Stimulated activated CD8-positive, alpha-beta memory T cell treated with anti-CD3 and anti-CD28 coated beads, Interleukin-7, amount 100 ng/mL, for 4 hours (primary cell): ENCODE measurements at places on chromosomes 4 and X.

GRCh38 chr4:24209131-24209530, 319.3 kb upstream of the PPARGC1A start:
- no peak for DNase-seq

DNA sequence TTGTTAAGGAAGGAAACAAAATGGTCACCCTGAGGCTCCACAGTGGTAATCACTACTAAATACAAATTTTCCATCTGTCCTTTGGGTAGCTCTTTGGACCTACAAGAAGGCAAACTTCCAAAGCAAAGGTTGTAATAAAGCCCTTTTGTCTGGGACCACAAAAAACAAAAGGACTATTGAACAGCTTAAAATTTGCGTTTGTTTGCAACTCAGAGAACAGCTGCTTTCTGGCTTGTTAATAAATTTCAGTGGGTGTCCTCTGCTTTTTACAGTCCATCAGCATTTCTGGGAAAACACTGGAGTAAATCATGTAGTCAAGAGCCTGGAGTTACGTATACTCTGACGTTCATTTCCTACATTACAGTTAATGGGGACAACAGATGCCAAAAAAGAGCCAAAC, 439.7 kb upstream of the DIAPH2 start:
- DNase-seq: no peak

DNA sequence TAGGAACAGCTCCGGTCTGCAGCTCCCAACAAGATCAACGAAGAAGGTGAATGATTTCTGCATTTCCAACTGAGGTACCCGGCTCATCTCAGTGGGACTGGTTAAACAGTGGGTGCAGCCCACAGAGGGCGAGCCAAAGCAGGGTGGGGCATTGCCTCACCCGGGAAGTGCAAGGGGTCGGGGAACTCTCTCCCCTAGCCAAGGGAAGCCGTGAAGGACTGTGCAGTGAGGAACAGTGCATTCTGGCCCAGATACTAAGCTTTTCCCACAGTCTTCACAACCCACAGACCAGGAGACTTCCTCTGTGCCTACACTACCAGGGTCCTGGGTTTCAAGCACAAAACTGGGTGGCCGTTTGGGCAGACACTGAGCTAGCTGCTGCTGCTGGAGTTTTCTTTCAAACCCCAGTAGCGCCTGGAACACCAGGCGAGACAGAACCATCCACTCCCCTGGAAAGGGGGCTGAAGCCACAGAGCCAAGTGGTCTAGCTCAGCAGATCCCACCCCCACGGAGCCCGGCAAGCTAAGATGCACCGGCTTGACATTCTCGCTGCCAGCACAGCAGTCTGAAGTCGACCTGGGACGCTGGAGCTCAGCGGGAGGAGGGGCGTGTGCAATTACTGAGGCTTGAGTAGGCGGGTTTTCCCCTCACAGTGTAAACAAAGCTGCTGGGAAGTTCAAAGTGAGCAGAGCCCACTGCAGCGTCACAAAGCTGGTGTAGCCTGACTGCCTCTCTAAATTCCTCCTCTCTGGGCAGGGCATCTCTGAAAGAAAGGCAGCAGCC, 84.6 kb downstream of the THOC2 start:
- no peak for DNase-seq

DNA sequence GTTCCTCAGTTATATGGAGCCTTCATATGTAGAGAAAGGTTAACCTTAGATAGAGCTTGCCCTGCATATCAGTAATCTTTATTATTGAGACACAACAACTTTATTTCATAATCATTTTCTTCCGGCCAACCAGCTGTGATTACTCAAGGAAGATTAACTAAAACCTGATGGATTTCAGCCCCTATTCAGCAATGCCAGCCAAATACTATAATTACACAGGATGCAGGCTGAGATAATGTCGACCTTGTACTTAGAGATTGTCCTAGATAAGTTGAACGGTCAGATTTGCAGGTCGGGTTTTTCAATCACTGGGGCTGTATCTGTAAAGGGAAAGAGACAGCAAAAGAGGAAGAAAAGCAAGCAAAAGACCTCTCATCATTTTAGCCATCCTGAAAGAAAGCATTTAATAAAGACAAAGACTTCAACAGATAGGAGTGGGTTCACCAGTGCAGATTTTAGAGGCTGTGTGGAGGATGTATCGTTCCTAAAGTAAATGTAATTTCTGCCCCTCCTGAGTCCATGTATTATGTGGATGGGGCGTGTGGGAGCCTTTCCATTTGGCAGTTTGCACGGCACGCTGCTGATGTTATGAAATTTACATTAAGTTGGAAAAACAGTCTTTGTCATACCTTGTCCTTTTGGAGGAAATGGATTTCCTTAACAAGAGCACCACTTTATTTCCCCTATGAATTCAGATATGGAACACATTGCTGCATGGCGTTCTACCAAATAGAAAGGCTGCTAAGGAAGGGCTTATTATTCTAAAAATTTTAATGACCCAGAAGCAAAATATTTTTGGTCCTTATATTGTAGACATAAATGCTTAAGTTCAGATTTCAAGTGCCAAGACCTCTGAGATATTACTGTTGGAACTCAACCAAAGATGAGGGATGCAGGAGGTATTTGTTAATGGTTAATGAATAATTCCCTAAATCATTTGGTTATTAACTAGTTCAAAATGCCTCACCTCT, 496.7 kb downstream of the SPRY1 start:
- no peak for DNase-seq

DNA sequence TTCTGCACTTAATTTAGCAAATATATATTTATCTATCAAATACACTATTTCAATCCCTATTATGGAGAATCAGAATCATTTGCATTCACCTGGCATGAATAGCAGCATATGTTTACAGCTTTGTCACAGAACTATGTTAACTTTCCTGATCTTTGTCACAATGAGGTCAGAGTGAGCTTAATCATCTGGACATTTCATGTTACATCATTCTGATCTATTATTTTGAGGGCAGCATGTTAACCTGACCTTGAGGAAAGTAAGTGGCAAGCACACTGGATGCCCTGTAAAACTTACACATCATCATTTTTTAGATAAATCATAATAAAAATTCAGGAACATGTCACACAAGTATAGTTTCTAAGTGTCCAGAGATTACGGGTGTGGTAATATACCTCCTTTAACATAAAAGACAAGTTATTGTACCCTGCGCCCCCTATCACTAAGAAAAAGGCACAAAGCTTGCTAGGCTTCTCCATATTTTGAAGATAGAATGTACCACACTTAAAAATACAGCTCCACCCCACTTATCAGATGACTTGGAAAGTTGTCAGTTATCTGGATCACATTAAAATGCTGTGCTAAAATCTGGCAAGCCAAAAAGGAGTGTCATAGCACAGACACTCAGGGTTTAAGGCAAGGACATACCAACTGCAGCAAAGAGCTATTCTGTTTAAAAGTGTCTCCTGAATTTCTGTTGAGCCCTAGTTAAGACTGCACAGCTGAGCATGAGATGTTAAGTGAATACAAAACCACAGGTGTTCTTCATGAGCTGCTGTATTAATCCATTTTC, 182.7 kb upstream of the FAT4 start:
- no peak for DNase-seq

DNA sequence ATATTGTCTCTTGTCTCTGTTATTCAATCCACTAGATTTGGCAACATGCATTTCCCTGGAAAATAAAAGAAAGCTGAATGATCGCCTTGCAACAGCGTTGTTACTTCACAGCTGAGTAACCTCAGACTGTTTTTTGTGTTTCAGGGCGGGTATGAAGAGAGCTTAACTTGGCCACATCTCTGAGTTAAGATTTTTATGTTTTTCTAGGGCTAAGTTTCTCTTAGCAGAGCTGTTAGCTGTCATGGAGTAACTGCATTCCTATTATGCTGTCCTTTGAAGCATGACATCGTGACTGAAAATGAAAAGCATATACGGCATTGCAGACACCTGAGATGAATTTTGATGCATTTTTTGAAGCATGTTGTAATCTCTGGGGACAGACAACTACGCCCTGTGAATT, 1798.9 kb downstream of the PCDH7 start:
- no peak for DNase-seq

- DNase-seq: no peak
Measured at GRCh38 chr4:76194325-76194724, 19.3 kb downstream of the SCARB2 start.

GRCh38 chr4:2451821-2452785, 16.8 kb upstream of the RNF4 start:
- DNase-seq: no peak

GRCh38 chrX:34578237-34578636, 78.8 kb downstream of the TMEM47 start:
- DNase-seq: no peak

GRCh38 chrX:119406776-119407175, 7.6 kb downstream of the SLC25A43 start:
- DNase-seq: no peak

DNA sequence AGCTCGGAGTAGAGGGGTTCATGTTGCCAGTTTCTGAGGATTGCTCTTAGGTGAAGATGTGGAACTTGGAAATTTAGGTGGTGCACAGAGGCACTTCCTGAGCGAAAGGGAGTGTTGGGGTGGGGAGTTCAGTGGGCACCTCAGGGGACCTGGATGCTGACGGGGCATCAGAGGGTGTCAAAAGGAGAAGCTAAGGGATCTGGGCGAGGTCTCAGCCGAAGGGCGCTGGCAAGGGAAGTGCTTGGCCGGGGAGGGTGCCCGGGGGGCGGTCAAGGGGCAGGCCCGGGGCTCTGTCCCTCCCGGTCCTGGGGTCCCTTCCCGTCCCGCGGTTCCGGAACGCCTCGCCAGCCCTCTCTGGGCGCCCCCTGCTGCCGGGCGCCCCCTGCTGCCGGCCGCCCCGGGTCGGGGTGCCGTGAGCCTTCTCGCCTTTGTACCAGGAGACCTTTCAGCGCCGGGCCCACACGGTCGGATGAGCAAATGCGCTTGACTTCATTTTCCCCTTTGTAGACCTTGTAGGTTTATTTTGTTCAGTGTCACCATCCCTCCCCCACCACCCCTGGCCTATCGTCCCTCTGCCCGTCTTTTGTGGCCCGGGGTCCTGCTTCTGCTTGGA, 3.0 kb upstream of the PHOX2B start:
- DNase-seq: no peak

DNA sequence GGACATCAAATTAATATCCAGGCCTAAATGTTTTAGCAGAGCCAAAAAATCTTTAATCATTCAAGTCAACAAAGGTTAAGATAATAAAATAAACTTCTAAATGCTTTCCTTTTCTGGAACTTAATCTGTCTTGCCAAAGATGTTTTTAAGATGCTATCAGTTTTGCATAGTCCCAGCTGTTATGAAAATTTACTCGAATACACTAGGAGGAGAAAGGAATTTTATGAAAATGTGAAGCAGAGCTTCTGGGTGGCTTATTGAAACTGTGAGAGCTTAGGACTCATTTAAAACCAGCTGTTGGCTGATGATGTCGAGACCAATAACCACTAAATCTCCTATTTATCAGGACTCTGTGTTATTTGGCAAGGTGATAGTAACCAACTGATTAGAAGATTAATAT, 202.2 kb upstream of the ETNPPL start:
- DNase-seq: no peak

GRCh38 chr4:73606465-73606974, 13.7 kb downstream of the RASSF6 start:
- DNase-seq: no peak

- no peak for DNase-seq
Measured at GRCh38 chr4:189815404-189816192, 125.1 kb upstream of the FRG1 start.

DNA sequence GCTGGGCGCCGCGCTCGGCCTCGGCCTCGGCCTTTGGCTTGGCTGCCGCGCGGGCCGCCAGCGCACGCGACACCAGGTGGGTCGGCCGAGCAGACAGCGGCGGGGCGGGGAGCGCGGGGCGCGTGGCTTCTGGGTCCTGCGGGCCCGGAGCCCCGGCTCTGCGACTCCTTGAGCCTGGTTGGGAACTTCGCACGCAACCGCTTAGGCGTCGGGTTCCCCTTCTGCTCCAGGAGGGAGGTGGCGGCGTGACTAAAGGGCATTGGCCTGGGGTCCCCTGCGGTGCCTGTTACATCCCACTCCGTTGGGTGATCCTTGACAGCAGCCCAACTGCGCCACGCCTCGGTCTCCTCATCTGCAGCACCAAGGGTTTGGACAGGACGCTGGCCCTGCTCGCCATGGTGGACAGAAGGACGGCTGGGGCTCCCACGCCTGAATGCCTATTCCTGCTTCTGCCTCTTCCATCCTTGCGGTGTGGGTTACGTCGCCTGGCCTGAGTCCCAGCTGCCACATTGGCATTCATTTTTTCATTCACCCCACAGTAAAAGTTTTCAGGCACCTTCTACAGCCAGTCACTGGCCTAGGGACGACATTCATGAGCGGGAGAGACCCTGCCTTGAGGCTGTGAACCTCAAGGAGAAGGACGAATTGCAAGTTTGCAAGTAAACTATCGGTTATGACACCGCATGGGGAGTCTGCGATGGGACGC, 631 bp downstream of the EVC start:
- DNase-seq: no peak

- no peak for DNase-seq
Measured at GRCh38 chrX:43631841-43632240, 24.3 kb upstream of the MAOA start.

DNA sequence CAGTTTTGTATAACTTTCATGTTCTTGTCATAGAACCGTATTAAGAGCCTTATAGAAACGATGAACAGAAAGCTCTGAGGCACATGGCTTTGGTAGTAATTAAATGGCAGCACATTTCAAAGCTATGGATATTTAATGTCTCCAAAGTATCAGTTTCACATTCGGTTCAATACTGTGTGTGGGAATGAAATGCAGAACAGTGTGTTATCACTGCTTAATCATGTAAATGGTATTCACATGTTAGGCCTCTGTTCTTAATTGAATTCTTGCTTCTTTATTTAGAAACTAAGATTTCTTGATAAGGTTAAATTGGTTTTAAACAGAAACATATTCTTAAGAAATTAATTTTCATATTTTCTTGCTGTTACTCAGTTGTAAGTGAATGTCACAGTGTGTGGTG, 701.0 kb upstream of the PITX2 start:
- DNase-seq: no peak

- DNase-seq: no peak
Measured at GRCh38 chr4:56330691-56331090, 56.6 kb downstream of the AASDH start.

DNA sequence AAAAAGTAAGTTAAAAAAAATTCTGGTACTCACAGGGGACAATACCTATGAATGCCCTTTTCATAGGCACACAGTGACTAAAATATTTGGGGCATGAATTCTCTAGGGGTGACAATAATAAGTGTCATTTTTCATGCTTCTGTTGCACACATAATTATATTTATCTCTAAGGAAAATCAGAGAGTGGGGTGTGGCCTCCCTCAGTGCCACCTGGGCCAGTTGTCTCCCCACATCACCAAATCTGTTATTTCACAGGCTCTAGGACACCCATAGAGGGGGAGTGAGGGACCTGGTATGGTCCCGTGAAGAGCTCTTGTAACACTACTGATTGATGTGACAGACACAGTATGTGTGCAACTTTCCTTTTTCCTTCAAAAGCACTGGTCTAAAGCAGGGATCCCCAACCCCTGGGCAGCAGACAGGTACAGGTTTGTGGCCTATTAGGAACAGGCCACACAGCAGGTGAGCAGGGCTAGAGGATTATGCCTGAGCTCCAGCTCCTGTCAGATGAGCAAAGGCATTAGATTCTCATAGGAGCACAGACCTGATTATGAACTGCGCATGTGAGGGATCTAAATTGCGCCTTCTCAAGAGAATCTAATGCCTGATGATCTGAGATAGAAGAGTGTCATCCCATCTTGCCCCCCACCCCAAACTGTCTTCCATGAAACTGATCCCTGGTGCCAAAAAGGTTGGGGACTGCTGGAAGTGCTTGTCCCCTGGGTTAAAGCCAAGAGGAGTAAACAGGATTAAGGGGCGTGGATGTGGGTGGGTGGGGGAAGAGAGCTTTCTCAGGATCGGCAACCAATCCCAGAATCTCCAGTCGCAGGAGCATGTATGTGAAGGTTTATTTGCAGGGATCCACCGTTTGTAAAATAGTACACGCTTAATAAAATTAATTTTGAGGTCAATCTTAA, 856 bp downstream of the SLC9B1 start:
- no peak for DNase-seq
